ENCODE measurements at places on chromosomes 3 and 15. TPM values are rescaled to one million over a fixed set of nuclear protein-coding genes. Genes with fewer than 3 reads are reported as not detected.

- DNase-seq, result no peak
Measured at GRCh38 chr3:48301800-48302166, 31.7 kb downstream of the SPINK8 start.

DNA sequence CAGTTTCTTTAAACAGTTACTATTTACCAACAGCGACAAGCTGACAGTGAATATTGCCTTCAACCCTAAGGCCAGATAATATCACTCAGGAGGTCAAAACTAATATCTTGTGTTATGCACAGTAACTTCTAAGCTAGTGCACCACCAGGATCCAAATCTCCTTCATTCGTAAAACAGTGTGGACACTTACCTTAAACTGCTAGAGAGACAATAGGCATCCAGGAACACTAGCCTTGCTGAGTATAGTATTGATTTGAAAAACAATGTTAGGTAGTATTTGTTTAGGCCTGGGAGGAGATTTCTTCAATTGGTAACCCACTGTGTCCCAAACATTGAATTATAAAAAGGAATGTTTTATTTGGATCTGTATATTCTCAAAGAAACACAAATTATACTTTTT is 707.9 kb upstream of the UBE2E2 start:
- DNase-seq, result no peak

HGD gene
- total RNA-seq, result 1.1 TPM

GRCh38 chr15:34223904-34224596 is 766 bp upstream of the EMC4 start:
- no peak for DNase-seq

GPR27 gene
- total RNA-seq, result 0.19 TPM

GRCh38 chr3:152943645-152944044 is 108.7 kb downstream of the P2RY1 start:
- DNase-seq, result no peak

- DNase-seq, result no peak
Measured at GRCh38 chr15:39172380-39173281, 408.2 kb upstream of the THBS1 start.

GRCh38 chr15:33675246-33675645 is 293.1 kb upstream of the CHRM5 start:
- no peak for DNase-seq

MESP1 gene
- total RNA-seq, result 1.5 TPM

DNA sequence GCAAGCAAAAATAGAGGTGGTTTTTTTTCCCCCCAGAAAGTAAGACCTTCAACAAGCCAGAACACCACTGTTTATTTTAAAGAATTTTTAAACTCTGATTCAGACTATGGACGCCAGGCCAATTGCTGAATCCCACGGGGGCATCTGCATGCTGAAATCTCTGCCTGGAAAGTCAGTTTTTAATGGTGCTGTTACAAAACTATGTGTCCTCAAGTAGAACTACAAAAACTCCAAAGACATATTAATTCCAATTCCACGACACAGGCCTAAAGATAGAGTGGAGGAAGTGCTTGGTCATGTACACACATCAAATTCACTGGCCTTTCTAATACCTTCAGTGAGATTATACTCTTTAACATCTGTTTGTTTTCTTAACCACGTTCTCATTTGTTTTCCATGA is 490.5 kb upstream of the NR2F2 start:
- DNase-seq, result no peak

KCNMB2 gene
- total RNA-seq, result 0.39 TPM
